ENCODE measurements at places on chromosomes 1 and 21.

- no peak for DNase-seq
Measured at GRCh38 chr1:45607404-45608074, 16.3 kb downstream of the CCDC17 start.

DNA sequence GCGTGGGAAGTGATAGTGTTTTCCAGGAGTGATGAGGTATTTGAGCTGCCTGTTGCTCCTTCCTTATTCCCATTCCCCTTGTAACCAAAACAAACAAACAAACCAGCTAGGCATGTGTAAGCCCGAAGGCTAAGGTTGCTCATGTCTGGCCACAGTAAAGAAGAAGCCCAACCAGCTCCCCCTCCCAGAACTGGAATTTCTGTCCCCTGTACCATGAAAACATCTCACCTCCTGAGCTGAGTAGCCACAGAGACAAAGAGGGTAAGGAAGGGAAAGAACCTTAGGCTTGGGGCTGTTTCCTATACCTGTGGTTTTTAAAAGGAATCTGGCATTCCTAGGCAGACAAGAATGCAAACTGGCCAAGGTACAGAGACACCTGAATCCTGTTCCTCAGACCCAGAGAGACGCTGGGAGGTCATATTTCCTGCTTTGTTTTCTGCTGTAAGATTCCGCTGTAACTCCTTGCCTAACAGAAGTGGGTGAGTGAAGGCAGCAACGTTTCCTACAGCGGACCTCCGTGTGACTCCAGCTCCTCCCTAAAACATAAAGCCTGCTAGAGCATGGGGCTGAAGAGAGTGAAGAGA is 41.7 kb upstream of the RAB4A start:
- DNase-seq = no peak

GRCh38 chr1:98344731-98345130 is 316.8 kb upstream of the SNX7 start:
- DNase-seq = no peak

- DNase-seq = no peak
Measured at GRCh38 chr1:33819290-33819912, 44.5 kb upstream of the HMGB4 start.

DNA sequence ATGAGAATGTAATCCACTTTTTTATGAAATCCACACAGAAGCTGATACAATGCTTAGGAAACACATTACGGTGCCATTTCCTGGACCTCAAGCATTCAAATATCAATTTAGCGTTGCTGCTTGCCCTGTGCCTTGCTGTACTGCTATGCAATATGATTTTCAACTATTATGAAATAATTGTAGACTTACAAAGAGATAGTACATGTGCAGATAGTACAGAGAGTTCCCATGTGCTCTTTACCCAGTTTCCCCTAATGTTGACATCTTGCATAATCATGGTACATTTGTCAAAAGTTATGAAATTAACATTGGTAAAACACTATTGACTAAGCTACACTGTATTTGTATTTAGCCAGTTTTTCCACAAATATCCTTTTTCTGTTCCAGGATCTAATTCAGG is 37.7 kb upstream of the PTBP2 start:
- DNase-seq = no peak

- DNase-seq = no peak
Measured at GRCh38 chr1:214337015-214337414, 56.1 kb downstream of the SMYD2 start.

GRCh38 chr1:154478013-154478412 is 24.0 kb upstream of the TDRD10 start:
- no peak for DNase-seq

Data from thoracic aorta (tissue), 2 donors.